NCI-H446 treated with DMSO at 0.1 percent for 48 hours (cell line): ENCODE measurements at places on chromosomes 5 and 9.

DNA sequence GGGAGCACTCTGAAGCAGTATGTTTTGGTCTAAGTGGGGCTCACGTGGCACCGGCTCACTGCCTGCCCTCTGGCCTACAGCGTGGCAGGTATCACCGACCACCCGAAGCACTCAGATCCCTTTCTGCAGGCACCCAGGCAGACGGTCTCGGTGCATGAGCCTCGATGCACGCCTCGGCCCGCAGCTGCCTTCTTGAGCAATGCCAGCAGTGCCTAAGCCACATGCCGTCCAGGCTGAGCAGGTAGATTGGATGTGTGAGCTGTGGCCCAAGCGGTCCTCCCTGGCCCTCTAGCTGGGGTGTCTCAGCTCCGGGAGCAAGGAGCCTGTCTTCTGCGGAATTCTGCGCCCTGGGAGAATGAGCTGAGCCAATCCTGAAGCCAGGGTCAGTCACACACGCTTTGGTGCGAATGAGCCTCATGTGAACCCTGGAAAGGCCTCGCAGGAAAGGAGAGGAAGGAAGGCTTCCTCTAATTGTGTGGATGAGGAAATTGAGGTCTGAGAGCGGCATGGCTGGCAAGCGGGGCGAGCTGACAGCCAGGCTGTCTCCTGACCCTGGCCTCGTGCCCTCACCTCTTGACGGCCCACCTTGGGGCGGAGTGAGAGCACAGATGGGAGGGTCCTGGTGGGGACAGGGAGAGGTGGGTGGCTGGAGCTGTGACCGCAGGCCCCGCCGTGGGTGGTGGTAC, 14.4 kb downstream of the RXRA start:
- DNase-seq: no peak

- no peak for DNase-seq
Measured at GRCh38 chr9:128818839-128819715, 777 bp downstream of the ENDOG start.

GRCh38 chr5:16245249-16245648, 65.7 kb upstream of the MARCHF11 start:
- no peak for DNase-seq

- DNase-seq: no peak
Measured at GRCh38 chr5:55540024-55540423, 5.3 kb upstream of the PLPP1 start.

GRCh38 chr5:99076723-99077640, 148.2 kb upstream of the CHD1 start:
- no peak for DNase-seq

DNA sequence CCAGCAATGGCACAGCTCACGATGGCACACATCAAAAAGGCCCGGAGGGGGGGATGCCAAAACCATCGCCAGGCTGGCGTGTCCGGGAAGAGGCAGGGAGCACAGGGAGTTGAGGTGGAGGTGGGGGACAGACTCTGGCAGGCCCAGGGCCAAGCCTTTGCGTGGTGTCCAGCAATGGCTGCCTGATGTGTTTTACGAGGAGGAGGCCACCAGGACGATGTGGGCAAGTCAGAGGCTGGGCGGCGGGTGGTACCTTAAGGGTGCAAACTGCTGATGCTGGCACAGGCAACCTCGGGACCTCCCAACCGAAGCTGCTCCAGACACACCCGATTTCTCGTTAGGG, 4.7 kb downstream of the VAV2 start:
- DNase-seq: no peak

GRCh38 chr5:14775857-14776256, 95.7 kb downstream of the ANKH start:
- DNase-seq: no peak

DNA sequence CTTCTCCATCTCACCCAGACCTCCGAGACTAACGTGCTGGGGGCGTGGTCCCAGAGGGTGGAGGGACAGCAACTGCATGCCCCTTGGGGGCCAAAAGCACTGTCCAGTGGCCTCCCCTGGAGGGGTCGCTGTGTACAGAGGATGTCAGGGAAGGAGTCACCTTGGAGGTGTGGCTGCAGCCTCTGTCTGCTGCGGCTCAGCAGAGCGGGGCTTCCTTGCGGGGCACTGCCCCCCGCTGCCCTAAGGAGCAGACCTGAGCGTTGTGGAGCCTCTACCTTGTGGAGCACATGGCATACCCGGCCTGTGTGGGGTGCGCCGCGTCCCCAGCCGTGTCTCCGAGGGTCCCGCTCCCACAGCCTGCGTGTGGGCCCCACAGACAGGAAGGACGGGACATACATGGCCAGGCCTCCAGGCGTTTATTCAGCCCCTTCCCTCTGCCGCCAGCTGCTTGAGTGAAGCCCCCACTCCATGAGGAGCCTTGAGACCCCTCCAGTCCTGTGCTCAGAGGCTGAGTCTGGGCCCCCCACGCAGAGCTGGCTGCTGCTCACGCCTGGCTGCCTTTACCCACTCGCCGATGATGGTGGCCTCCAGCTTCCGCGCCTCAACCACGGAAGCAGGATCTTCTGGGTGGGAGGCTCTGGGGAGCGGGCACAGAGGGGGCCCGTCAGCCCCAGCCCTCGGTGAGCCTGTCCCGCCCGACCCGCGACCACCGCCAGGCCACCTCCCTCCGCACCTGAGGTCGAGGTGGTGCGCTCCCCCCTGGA, 4.2 kb downstream of the DPP7 start:
- no peak for DNase-seq

DNA sequence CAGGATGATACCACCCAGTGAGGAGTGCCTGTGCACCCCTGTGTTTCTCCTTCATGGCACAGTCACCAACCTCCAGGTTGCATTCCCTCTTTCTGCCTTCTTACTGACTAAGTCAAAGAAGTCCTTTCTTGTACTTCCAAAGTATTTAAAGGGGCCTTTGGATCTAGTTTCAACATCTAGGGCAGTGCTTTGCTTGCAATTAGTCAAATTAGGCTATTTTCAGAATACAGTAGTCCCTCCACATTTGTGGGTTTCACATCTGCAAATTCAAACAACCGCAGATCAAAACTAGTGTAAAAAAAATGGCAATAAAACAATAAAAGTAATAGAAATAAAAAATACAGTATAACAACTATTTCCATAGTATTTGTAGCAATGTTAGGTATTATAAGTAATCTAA, 333.9 kb upstream of the SEMA6A start:
- no peak for DNase-seq

GRCh38 chr5:152527358-152528052, 122.4 kb upstream of the NMUR2 start:
- DNase-seq: no peak

DNA sequence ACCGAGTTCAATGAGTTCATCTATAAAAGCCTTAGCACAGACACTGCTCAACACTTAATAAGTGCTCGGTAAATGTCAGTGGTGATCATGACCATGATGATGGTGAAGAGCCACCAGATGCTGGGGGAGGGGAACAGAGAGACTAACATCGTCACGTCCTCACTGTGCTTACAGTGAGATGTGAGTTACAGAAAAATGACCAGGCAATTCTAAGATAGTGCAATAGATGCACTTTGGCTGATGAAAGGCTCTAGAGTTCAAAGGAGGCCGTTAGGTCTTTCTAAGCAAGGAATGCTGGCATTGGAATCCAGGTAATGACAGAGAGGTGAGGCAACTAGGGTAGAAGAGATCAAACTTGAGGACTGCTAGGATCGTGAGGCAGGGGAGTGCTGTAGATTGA, 36.7 kb downstream of the ARL15 start:
- no peak for DNase-seq
